ENCODE measurements at places on chromosomes 5 and 9.

DNA sequence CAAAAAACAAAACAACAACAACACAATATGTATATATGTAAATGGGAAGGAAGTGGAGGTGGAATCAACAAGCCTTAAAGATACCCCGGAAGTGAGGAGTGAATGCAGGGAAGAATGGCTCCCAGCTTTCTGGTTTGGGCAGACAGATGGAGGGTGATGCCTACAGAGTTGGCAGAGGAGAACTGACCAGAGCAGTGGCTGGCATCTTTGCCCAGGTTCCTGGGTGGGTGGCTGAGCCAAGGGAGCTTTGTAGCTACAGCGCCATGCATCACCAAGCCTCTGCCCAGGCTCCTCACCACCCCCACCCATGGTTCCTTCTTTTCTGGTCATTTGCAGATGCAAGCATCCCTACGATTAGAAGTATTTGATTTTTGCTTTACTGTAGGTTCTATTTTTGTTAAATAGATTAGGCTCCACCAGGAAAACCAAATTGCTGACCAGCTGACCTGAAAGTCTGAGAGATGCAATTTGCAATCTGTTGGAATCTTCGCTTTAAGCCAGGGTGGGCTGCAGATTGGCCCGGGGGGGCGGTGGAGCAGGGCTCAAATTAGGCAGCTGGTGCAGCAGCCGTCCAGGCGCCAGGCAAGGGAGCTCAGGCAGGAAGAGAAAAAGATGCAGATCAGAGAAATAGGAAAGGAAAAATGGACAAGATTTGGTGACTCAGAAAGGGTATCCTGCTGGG is 163.3 kb upstream of the TBC1D2 start:
- no peak for DNase-seq

- no peak for DNase-seq
These were observed 85.9 kb upstream of the LIFR start for GRCh38 chr5:38642189-38642911.

DNA sequence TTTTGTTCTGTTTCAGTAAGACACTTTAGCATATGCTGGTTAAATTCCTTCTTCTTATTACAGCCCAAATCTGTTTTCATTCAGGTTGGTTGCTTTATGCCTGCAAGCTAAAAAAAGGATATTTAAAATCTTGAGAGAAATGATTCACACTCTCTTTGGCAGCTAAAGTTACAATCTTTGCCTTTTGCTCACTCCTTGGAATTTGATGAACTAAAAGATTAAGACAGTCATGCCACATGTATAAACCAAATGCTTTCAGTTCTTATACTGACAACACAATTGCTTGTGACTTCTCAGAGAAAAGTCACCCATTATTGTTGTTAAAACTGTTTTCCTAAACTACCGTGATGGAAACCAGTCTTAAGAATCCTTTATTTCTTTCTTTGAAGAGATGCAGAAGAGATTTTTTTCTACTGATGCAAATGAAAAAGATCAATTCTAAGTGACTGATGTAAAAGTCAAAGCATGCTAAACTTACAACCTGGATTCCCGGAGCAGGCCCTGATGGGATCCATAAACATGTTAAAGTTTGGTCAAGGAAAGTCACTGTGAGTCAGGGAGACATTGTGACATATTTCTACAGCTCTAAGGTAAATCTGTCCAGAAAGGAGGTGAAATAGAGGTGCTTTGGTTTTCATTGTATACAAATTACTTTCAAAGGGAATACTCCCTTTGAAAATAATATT is 144.2 kb upstream of the CDH10 start:
- DNase-seq = no peak

- DNase-seq = no peak
These were observed 128.3 kb upstream of the CCNH start for GRCh38 chr5:87541033-87541432.

GRCh38 chr9:112084334-112084733 is 90.8 kb downstream of the SUSD1 start:
- DNase-seq = no peak

GRCh38 chr5:68010740-68011139 is 204.8 kb upstream of the PIK3R1 start:
- no peak for DNase-seq

GRCh38 chr5:36150676-36151433 is 832 bp downstream of the LMBRD2 start:
- no peak for DNase-seq

- no peak for DNase-seq
These were observed 15.4 kb downstream of the FAM174A start for GRCh38 chr5:100550531-100551051.

DNA sequence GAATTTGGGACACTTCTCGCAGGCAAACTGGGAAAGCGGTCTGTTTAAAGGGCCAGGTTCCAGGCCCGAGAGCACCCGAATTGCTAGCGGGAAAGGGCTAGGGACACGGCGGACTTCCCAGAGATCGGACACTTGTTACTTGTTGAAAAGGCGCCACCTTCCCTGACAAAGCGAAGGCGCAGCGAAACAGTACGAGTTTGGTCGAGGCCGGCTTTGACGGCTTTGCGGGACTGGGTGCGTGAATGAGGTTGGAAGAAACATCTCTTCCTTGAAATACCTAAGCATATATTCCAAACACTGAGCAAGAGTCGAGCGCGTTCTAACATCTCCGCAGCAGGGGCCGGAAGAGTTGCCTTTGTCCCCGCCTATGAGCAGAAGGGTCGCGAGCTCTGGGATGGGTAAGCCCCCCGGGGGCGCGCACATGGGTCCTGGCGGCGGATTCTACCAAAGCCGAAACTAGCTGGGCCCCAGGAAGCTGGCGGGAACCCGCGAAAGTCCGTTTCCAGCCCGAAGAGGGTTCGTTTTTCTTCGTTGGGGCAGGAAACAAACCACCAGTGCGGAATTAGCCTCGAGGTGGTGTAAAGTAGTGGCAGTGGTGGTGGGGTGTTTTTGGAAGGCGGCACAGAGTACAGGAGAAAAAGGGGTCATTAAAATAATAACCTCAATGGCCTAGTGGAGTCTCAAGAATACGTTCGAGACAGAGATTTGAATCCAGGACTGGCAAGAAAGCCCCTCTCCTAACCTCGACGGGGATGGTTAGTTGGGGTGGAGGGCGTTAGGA is 1.5 kb downstream of the GDNF start:
- no peak for DNase-seq

- no peak for DNase-seq
These were observed 29.5 kb downstream of the RANBP3L start for GRCh38 chr5:36272136-36272690.

GRCh38 chr9:138060365-138060764 is 182.8 kb downstream of the CACNA1B start:
- no peak for DNase-seq

GRCh38 chr5:26868504-26868903 is 169.9 kb downstream of the CDH9 start:
- DNase-seq = no peak

DNA sequence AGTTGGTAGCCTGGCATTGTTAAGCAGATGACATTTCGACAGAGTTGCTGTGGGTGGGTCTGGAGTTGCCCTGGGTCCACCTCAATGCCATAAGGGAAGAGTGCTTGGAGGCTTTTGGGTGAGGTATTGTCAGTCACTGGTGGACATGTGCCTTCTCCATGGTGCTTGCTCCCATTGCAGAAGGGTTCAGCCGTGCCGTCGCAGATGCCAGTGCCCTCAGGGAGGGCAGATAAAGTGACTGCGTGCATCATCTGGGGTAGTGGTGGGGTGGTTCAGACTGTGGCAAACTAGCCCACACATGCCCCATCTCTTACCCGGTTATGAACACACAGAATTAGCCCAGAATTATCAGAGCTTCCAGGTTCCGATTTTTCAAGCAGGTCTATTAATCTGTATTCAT is 71.6 kb downstream of the FBXL7 start:
- DNase-seq = no peak

- DNase-seq = no peak
These were observed 220.8 kb downstream of the PLK2 start for GRCh38 chr5:58239045-58239444.

- no peak for DNase-seq
These were observed 1.9 kb upstream of the SLC31A2 start for GRCh38 chr9:113148781-113149510.

DNA sequence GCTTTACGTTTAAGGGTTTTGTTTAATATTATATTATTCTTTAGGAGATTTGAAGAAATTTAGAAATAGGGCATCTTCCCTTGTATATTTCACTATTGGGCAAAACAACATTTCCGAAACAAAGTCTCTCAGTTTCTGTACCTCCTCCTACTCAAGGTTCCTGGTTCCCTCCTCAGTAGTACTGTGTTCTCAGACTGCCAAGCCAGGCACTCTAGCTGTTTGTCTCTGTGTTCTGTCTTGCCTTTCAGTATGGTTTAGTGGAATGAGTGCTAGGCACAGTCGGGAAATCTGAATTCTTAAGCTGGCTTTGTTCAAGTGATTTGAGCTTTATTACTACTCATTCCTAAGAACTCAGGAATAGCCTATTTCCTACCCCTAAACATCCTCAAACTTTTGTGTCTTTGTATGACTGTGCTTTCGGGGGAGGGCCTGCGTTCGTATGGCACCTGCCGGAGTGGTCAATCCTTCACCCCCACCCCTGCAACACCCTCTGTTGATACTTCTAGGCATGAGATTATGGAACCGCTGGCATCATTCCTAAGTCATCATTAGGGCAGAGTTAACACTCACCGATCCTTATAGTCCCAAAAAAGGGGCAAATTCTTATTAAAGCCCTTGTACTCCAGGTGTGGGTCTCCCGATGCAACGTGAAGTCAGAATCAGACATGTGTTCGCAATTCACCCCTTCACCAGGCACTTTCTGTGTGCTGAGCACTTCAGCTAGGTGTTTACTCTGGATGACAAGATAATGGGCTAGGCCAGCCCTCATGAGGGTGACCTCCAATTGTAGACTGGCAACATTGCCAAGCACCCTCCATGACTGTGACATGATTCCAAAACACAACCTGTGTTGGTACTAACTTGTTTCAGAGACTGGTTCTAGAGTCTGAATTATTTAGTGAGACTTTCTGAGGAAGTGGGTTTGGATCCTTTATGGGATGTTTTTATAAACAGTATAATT is 24.5 kb downstream of the SNX18 start:
- no peak for DNase-seq

DNA sequence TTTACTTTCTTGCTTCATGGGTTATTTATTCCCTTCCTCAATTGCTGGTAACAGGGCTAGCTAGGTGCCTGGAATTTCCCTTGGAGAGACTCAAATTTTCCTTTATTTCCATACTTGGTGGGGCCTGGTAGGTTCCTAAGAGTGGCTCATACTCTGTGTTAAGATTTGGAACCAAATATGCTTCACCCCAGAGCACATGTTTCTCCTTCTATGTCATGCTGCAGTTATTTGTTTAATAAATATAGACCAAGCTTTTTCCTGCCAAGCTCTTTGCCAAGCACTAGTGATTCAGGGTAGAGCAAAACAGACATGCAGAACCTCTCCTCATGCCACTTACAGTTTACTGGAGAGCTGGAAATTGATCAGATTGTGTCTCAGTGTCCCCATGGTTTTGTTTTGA is 290.3 kb upstream of the SGCD start:
- no peak for DNase-seq

- DNase-seq = no peak
These were observed 59.3 kb downstream of the TRIO start for GRCh38 chr5:14202462-14202861.

DNA sequence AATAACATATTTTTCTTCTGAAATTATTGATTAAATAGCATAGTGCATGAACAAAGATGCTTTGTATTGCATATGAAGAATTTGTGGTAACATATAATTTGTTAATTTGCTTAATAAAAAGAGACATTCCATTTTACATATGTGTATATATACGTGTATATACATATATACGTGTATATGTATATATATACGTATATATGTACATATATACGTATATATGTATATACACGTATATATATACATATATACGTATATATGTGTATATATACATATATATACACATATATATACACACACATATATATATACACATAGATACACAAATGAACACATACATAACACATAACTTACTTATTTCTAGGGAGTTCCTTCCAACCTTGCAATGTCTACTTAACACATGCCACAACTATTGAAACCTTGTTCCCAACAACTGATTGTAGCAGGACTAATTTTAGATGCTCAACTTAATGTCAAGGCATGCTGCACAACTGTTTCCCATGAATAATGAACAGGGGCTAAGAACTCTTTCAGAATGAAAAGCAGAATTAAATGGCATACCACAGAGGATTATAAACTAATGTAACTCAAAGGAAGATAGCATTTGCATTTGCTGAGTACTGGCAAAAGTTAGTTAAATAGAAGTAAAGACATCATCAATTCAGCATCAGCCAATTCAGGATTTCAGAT is 17.4 kb downstream of the KIF24 start:
- no peak for DNase-seq

GRCh38 chr5:173486355-173487225 is 129.9 kb downstream of the BOD1 start:
- no peak for DNase-seq

- DNase-seq = no peak
These were observed 31.2 kb upstream of the LECT2 start for GRCh38 chr5:135985951-135986350.

- no peak for DNase-seq
These were observed 70.5 kb downstream of the MED27 start for GRCh38 chr9:132008855-132009812.

DNA sequence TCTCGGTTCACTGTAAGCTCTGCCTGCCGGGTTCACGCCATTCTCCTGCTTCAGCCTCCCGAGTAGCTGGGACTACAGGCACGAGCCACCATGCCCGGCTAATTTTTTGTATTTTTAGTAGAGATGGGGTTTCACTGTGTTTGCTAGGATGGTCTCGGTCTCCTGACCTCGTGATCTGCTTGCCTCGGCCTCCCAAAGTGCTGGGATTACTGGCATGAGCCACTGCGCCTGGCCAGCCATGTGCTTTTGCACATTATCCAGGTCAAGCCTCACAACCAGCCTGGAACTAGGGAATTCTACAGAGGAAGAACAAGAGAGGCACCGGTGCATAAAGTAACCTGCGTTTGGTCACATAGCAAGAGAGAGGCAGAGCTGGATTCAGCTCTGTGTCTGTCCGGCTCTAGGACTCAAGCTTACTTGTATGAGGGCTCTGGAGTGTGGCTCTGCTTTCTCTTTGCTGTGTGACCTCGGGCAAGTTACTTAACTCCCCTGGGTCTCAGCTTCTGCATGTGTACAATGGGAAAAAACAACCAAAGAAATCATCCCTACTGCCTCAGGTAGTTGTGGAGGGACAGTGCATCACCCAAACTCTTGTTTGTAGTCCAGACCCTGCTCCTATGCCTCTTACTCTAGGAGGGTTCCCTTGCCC is 6.3 kb downstream of the FGF18 start:
- DNase-seq = no peak

DNA sequence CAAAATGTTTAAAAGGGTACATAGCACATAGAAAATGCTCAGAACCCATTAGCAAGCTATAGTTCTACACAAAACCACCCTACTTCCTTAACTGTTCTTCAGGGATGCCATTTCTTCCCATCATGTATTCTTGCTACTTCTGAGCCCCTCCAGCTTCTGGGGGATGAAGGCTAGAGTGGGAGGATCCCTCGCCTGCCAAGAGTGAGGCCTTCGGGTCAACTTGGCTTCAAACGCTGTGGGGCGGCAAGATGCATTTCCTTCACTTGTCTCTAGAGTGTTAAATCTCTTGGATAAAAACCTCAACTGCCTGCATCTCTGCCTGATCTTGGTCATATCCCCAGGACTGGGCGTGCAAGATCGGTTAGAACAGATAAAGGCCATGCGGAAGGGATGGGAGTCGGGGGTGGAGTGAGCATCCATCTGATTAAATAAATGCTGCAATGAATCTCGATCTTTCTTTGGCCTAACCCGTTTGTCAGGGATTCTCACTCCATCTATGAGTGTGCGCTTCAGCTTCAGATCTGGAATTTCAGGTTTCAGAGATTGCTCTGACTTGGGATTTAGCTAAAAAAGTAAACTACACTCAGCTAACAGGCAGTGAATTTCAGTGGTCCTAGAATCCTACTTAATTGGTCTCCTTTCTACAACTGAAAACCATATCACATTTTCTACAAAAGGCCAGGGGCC is 118.0 kb upstream of the PANK3 start:
- DNase-seq = no peak

All from activated T-helper 1 cell treated with Interleukin-2 at 50 U/mL for 16 hours (primary cell).